ENCODE measurements at places on chromosomes 6 and 20.

DNA sequence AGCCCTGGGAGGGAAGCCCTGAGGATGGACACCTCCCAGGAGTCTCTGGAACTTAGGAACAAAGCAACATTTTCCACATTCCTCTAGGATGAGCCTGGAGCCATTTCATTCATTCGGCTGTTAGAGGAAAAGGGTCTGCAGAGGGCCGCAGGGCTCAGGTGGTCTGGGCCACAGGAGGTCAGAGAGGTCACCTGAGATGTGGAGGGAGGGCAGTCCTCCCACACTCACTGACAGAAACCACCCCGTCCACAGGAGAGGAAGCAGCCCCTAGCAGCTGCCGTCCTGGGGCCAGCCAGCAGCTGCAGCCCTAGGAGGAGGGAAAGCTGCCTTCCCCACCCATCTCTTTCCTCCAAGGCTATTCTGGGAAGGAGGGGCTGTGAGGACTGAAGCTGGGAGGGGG, 207.0 kb downstream of the CDC5L start:
- no peak for DNase-seq

DNA sequence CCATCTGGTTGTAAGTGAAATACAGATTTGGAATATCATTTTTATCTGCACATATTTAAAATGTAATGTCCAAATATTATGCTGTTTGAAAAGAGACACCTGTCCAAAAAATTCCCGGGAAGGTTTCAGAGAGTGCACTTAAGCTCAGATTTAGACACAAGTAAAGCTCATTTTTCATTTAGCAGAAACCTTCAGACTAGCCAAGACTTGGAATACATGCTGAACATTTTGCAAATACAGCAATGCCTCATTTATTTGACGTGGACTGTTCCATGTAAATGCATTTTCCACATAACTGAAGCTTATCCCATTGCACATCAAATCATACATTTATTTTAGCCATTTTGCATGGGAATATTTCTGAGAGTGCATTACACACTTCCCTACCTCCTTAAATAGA, 280.7 kb downstream of the ZNF217 start:
- no peak for DNase-seq

DNA sequence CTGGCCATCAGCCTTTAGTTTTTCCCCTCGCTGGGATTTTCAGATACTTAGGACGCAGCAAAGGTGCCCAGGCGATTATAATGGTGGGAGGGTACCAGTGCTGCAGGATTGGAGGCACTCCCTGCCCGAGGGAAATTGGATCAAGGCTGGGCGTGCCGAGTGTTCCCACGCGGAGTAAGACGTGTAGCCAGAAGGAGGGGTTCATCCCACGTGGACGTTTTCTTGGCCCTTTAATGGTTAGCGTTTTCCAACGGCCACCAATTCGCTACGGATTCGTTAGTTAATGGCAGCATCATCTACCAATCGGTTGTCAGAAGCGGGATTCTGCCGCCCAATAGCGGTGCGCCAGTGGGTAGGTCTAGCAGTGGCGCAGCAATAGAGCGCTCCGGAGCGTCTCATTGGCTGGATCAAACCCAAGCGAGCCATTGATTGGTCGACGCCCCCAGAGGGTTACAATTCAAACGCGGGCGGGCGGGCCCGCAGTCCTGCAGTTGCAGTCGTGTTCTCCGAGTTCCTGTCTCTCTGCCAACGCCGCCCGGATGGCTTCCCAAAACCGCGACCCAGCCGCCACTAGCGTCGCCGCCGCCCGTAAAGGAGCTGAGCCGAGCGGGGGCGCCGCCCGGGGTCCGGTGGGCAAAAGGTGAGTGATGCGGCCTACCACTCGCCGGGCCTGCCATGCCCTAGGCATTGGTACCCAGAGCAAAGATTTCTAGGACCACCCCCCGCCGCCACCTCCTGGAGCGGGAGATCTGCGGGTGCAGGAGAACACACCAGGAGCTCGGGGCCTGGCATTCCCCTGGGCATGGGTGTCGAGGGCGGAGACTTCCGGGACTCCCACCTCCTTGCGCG, at the start of gene UBE2C:
TSS of gene UBE2C (plus strand) at position 488 of the 849 bp plus-strand sequence. CDS start at position 540, 52 bp downstream.
- peak; percentile 95 for DNase-seq

DNA sequence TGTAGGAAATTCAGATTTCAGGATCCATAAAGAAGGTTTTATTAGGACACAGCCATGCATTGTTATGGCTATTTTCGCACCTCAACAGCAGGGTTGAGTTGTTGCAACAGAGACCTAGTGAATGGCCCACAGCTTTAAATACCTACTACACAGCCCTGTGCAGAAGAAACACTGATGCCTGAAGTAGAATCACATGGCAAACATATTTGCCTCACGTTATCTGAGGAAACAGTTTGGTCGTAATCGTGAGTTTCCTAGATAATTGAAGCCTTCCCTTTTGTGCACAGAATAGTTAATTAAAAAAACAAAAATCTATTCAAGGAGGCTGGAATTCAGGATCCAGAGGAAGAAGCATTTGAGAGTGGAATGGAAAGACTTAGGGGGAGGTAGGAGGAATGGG, 55.1 kb downstream of the GCNT2 start:
- no peak for DNase-seq

DNA sequence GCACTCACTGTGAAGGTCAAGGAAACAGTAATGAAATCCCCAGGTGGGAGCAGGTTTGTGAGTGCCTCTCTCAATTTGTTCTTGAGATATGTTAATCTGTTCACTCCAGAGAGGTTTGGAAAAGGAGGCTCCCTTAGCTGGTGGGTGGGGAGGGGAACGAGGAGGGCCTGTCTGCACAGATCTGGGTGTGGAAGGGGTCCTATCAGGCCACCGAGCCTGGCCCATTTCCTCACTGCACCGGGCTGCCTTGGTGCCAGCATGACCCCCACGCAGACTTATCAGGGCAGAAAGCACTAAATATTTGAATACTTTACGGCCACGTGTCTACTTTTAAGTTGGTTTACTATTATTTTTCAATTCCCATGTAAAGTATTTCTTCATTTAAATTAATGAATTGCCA, 8.3 kb downstream of the AGPAT4 start:
- DNase-seq = no peak

DNA sequence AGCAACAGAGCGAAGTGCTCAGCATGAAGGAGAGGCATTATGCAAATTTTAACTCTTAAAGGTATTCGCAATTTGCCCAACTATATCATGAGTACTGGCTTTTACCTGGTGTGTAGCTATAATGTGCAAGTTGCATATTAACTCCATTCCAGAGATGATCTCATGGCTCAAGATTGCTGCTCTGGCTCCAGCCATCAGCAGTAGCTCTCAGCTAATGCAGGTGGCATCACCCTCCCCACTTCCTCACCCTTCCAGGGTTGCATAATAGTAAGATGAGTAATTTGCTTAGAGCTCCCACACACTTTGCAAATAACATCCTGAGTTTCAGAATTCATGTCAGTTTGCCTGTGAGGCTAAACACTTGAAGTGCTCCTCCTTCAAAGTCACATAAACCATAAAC, 15.9 kb upstream of the PCSK2 start:
- DNase-seq = no peak

DNA sequence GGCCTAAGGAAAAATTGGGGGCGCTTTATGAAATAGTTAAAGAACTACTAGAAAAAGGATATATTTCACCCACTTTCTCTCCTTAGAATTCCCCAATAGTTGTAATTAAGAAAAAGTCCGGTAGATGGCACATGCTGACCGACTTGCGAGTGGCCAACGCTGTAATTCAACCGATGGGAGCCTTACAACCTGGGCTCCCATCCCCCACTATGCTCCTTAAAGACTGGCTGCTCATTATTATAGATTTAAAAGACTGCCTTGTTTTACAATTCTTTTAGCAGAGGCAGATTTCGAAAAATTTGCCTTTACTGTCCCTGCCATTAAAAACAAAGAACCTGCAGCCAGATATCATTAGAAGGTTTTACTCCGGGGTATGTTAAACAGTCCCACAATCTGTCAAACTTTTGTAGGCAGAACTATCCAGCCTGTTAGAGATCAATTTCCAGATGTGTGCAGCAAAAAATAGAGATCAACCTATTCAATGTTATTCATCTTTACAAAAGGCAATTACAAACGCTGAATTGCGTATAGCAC, 58.5 kb upstream of the PRSS16 start:
- DNase-seq = peak; percentile 89

GRCh38 chr6:166415306-166415705, 32.6 kb upstream of the MPC1 start:
- no peak for DNase-seq

DNA sequence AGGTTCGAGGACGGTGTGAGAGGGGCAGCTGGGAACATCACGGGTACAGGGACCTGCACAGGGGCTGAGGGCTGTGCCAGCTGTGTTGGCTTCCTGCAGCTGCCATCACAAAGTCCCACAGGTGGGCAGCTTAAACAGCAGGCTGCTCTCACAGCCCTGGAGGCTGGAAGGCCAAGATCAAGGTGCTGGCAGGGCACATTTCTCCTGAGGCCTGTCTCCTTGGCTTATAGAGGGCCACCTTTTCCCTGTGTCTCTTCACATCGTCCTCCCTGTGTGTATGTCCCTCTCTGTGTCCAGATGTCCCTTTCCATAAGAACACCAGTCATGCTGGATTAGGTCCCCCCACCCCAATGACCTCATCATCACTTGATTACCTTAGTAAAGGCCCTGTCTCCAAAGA, 15.1 kb upstream of the MPC1 start:
- DNase-seq = no peak

- no peak for DNase-seq
Measured at GRCh38 chr6:17017416-17017815, 84.4 kb upstream of the STMND1 start.

DNA sequence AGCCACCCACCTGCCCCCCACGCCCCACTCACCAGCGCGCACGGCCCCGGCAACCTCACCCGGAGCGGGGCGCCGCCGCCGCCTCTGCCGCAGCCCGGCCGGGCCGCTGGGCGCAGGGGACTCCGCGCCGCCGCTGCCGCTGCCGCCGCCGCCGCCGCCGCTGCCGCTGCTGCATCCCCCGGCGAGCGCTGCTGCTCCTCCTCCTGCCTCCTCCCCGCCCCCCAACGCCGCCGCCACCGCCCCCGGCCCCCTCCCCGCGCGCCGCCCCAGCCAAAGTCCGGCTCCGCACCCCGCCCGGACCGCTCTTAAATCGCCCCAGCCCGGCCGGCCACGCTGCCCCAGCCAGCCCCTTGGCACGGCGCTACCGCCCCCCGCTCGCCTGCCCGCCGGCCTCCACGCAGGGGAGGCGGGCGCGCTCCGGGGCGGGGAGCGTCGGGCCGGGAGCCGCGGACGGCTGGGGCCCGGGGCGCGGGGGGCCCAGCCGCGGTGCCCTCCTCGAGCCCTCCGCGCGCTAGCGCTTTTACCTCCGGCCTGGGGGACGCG, at the start of gene SULF2:
TSS of gene SULF2 (minus strand) at position 171 of the 543 bp plus-strand sequence. CDS start 28,118 bp downstream, outside the sequence.
- no peak for DNase-seq

- DNase-seq = no peak
Measured at GRCh38 chr6:73476723-73477122, 15.2 kb downstream of the MTO1 start.

GRCh38 chr6:75492386-75493153, 1.0 kb downstream of the FILIP1 start:
- no peak for DNase-seq

DNA sequence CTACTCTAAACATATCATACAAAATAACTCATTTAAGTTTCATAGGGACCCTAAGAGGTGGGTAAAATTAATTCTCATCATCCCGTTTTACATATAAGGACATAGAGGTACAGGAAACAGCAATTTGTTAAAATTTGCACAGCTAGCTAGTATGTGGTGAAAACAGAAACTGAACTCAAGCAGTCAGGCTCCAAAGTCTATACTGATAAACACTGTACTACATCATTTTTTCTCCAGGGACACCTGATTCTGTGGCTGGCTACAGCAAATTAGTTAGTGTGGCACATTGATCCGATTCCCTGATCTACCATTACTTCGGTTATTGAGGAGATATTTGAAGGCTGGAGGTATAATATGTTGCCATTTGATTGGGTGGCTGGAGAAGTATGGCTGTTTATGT, 36.2 kb upstream of the E2F3 start:
- no peak for DNase-seq

DNA sequence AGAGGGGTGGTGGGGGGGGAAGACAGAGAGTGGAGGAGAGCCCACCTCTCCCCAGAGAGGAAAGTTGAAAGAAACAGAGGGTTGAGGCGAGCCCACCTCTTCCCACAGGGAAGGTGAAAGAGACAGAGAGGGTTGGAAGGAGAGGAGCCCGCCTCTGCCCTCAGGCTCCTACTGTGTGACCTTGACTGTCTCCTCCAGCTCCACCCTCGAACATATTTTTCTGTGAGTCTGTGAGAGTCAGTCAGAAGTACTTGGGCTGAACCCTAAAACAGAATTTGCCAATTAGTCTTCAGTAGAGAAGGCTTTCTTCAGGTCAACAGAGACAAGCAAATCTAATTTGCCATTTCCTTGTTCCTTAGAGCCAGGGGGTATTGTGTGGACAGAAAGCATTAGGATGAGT, 153.7 kb upstream of the SNX9 start:
- no peak for DNase-seq

GRCh38 chr20:23268792-23269354, 81.7 kb upstream of the NXT1 start:
- DNase-seq = no peak

DNA sequence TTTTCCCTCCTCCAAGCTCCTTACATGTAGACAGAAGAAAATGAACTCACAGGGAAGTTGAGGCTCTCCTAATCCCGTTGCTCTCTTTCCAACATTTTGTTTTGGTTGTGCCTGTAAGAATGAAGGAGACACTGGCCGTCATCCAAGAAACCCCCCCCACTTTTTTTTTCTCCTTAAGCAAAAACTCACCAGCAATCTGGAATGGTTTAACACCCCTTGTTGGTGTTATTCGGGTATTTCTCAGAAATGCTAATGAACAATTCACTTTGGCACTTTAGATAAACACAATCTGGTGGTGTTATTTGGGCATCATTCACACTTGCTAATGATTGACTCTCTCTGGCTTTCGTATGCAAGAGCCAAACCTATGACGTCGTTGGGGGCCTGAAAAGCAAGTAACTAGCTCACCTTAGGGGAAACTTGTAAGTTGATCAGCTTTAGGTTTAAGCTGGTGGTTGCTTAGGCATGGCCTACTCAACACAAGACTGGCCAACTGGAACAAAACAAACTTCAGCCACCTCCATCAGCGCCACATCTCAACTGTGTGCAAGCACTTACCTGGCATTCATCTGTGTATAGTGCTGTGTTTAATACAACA, 24.3 kb upstream of the OLIG3 start:
- no peak for DNase-seq

GRCh38 chr20:19688031-19688806, 69.8 kb upstream of the RIN2 start:
- DNase-seq = peak; percentile 46

DNA sequence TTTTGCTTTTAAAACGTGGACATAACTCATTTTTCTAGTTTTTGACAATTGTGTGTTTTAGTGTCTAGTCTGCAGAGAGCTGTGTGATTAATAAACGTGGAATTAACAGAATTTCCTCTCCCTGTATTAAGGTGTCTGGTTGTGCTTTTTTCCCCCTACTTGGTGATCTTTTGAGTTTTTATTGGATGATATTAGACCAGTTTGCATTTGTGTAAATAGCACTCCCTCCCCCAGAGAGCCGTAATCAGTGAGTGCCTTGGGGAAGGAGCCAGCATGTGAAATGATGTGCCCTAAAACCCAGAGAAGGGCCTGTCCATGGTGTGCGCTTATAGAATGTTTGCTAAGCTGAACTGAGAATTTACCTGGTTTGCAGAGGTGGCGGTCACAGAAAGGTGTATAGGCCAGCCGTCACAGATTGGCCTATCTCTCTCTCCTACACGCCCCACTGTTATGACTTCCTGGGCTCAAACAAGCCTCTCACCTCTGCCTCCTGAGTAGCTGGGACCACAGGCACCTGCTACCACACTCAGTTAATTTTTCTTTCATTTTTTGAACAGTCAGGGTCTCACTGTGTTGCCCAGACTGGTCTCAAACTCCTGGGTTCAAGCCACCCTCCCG, 42.4 kb downstream of the ALDH5A1 start:
- DNase-seq = no peak

- DNase-seq = no peak
Measured at GRCh38 chr20:24158281-24158680, 169.7 kb upstream of the GGTLC1 start.
